ENCODE measurements at places on chromosomes 16 and 17.

- DNase-seq, result no peak
Measured at GRCh38 chr16:11949527-11949926, 7.7 kb upstream of the NPIPB2 start.

DNA sequence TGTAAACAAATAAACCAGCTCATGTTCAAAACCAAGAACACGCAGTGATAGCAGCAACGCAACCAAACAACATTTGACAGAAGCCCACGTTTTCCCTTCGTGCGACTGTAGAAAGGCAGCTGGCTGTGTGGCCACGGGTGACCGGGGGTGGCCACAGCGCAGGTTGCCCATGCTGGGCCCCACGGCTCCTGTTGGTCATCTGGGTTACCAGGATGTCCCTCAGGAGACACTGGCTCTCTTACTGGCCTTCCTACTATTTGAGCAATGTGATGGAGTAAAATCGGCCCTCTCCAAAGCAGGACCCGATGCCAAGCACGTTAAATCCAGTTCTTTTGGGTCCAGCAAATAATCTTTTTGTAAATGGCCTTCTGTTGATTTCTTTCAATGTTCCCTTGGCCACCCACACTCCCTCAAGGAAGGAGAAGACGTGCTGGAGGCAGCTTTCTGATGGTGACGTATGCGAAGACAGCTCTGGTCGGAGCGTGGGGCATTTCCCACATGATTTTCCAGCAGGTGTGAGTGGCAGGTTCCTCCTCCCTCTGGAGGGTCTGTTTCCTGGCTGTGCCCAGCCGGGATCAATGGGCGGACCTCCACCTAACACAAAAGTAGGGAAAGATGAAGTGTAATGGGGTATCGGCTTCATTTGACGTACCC is 143.1 kb upstream of the CHMP6 start:
- no peak for DNase-seq

DNA sequence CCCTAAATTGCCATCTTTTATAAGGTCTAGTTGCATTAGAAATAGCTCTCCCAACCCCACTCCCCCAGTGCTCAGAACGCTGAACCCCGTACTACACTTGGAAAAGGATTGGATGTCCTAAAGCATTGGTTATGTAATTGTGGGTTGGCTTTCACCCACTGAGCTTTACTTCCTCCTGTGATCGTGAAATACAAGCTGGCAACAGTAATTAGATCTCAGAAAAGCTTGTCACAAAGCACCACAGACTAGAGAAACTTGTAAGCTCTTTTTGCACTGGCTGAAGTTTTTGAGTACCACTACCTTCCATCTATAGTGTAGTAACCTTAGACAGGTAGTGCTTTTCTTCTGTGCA is 54.4 kb downstream of the SIAH1 start:
- DNase-seq, result no peak

- no peak for DNase-seq
Measured at GRCh38 chr17:76687298-76688164, 23.2 kb downstream of the MXRA7 start.

- DNase-seq, result no peak
Measured at GRCh38 chr16:55036371-55036821, 105.7 kb downstream of the IRX5 start.

GRCh38 chr17:42697108-42697811 is 14.9 kb downstream of the CNTNAP1 start:
- DNase-seq, result no peak

GRCh38 chr17:13589658-13590057 is 12.1 kb downstream of the HS3ST3A1 start:
- no peak for DNase-seq

GRCh38 chr16:89696670-89697128 is 4.8 kb downstream of the SPATA2L start:
- no peak for DNase-seq

DNA sequence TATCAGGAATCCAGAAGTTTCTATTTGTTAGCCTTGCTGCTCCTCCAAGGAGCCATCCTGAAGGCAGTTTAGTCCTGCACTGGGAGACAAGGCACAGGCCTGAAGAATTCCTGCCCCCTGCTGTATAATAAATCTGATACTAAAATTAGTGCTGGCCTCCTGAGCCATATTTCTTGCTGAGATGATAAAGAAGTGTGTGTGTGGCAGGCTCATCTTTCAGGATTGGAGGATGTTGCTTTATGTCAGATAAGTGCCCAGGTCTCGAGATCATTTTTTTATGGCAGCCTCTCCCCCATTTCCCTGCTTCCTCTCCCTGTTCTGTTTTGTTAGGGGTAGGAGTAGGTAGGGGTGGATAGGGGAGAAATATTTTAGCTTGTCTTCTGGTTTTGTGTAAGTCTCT is 26.0 kb downstream of the MSI2 start:
- no peak for DNase-seq

DNA sequence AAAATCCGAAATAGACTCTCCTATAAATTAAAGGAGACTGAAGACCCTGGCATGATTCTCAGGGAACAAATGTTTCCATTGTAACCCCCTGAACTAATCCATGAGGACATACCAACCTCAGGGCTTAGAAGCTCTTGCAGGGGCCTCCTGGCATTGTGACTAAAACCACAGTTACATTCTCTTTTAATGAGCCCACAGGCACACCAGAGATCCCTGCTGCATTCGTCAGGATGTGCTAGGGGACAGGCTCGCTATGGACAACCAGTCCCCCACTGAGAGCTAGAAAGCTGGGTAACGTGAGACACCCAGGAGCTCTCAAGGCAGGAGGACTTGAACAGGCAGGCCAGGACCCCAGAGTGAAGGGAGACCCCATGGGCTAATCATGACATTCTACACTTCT is 140.6 kb upstream of the TNRC6C start:
- DNase-seq, result no peak

GRCh38 chr17:27540318-27541101 is 84.3 kb downstream of the KSR1 start:
- DNase-seq, result peak; percentile 94

- peak; percentile 98 for DNase-seq
Measured at GRCh38 chr16:56389554-56389953, 35.8 kb downstream of the AMFR start.

DNA sequence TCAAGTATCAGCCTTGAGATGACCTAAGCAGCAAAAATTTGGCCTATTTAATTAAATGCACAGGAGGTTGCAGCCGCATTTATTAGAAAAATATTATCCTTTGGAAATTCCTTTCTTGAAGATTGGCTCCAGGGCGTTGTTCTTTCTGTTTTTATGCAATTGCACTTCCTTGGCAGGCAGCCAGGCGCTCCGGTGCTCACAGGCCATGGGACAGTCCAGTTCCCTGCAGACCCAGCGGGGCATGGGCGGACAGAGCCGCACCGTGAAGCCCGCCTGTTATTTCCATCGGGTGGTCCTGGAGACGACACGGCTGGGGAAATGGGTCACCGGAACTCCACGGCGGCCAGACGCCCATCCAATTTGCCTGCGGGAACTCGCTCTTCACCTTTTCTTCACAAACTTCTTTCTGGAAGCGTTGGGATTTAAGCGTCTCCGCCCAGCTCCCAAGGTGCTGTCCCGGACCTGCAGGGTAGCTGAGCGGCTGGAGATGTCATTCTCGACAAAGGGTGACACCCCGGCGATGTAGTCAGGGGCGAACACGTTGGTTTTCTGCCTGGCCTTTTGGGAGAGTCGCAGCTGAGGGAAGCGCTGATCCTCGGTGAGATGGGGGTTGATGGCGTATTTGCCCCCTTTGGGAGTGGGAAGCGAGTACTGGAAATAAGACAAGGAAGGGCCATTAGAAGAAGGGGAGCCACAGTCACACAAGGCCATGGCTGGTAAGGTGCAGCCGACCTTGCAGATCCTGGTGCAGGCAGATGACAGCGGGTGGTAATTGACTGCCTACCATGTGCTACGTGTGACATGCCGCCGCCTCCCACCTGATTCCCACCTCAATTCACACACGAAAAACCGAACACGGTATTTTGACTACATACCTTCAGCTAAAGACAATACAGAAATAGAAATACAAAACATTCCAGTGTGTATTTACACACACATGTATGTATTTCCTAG is 12.5 kb downstream of the NOB1 start:
- DNase-seq, result no peak

DNA sequence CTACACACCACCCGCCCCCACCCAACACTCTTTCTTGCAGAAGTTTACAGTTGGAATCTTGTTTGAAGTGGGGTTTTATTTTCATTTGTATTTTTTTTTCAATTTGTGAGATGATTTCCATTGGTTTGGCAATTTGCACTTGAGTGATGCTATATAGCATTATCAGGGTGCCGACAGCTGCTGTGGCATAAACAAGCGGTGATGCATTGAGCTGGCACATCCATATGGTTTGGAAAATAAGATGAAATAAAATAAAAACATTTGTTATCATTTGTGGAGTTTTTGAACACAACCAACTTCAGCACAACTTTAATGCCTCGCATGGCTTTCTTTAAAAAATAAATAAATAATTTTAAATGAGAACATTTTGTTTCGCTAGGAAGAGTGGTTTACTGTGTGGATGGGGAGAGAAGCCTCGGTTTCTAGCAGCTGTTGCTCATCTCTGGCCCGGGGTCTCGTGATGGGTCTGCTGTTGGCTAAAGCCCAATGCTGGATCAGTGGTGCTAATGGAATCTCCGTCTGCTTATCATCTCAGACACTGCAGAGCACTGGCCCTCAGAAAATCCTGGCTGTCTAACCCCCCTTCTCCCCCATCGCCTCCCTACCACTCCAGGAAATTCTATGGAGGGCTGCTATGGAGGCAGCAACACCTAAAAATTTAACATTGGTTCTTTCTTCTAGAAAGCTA is 192.3 kb upstream of the MAF start:
- peak; percentile 4 for DNase-seq

- DNase-seq, result no peak
Measured at GRCh38 chr17:82113941-82114340, 15.9 kb upstream of the FASN start.

GRCh38 chr16:78522327-78522726 is 422.9 kb downstream of the WWOX start:
- DNase-seq, result no peak

DNA sequence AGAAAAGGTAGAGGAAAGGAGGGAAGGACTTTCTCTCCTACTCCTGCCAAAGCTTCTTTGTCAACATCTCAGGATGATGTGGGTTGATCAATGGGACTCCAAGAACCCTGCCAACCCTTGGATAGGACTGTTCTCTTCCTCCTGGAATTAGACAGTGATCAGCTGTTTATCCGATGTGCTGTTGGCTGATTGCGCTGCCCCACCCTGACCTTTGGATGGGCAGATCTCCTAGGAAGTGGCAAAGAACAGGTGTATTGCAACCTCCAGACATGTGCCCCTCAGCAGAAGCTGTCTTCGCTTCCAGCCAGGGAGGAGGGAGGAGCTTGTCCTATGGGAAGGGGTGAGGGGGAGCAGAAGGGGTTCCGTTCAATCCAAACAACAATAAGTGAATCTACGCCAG is 30.5 kb downstream of the SLC5A11 start:
- no peak for DNase-seq

DNA sequence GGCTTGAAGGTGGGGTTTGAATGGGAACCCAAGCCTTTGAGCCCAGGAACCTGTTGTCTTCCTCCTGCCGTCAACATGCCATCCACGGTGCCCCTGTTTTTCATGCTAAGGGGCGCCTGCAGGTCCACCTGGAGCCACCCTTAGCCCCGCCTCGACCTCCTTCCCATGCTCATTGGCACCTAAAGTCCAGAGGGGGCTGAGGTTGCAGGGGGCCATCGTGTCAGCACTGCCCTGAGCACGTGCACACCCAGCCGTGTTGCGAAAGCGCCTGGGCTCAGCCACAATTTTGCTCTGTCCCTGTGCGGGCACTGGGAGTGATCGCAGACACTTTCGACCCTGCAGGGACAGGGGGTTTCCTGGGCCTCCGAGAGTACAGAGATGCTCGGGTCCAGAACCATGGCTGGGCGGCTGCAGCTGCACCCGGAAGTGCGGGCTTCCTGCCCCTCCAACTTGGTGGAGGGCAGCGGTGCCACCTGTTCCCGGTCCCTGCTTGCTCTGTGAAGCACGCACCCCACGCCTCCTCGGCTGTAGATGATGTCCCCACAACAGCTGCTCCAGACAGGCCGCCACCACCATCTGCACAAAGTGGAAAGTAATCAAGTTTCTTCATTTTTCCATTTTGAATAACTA is 454.7 kb downstream of the CDH8 start:
- DNase-seq, result no peak

- DNase-seq, result peak; percentile 64
Measured at GRCh38 chr17:17416400-17417360, 60.1 kb upstream of the MED9 start.

DNA sequence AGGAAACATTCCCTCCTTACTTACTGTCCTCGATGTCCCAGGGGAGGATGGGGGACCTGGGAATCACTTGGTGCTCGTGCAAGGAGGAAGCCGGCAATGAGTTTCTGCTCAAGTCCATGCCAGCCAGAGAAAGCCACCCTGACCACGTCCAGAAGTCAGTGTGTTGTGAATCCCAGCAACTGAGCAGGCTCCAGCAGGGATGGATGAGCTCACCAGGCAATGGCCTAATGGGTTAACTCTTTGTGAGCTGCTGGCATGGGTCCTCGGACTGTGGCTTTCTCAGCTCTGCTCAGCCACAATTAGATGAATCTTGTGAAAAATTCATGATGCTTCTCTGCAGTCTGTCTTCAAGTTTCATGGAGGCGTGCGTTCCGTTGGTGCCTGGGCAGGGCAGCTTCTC is at the start of gene PIRT:
Gene PIRT, minus strand, starts transcription at position 167 of the 400 bp plus-strand sequence. CDS start 12,442 bp downstream, outside the sequence.
- no peak for DNase-seq

DNA sequence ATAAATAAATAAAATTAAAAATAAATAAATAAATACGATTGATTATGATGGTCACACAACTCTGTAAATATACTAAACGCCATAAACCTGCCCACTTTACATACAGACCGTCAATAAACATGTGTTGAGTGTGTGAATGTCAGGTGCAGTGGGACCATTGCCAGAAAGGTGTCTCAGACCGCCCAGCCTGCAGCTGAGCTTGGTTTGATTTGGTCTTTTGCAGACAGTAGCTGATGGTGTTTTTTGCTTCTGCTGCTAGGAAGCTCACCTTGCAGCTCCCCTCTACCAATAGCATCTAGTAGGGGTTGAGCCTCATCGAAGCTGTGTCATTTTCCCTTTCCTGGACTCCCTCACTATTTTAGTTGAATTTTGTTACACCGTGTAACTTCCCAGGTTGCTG is 23.5 kb downstream of the UBALD1 start:
- DNase-seq, result no peak

DNA sequence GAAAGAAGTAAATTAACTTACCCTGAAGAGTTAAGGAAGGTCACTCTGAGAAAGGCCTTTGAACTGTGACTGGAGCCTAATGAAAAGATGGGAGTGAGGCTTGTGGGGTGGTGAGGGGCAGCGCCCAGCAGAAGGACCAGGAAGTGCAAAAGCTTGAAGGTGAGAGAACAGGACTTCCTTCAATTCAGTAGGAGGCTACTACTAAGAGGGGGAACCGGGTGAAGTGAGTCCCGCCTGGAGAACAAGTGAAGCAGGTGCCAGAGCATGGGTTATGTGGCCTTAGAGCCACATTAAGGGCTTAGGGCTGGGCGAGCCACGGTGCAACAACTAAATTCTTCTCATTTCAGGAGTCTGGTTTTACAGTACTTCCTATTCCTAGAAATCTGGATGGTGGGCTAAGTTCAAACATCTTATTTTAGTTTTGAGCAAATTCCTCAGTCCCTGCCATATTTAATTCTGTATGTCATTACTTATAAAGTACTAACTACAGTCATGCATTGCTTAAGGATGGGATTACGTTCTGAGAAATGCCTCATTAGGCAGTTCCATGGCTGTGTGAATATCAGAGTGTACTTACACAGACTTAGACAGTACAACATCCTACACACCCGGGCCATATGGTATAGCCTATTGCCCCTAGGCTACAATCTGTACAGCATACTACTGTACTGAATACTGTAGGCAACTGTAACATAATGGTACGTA is 5.1 kb downstream of the CFAP20 start:
- DNase-seq, result no peak

GRCh38 chr16:55204069-55204468 is 119.9 kb upstream of the IRX6 start:
- no peak for DNase-seq
